ENCODE measurements at places on chromosomes 5 and 9.

- peak overlapping the region; percentile 45 for H3K27ac ChIP-seq
- H3K27me3 ChIP-seq = no peaks in the 10 kb centered on the region
- peak; percentile 18 for DNase-seq
Measured at GRCh38 chr9:5719100-5719926, 90.4 kb downstream of the RIC1 start.

GRCh38 chr5:127029581-127030258 lies 638 bp downstream of the MARCHF3 start:
- H3K4me1 ChIP-seq = peaks cover 5% of the 10 kb centered on the region
- no peaks in the 10 kb centered on the region for H3K27me3 ChIP-seq
- DNase-seq = peak; percentile 65
- H3K36me3 ChIP-seq = no peaks in the 10 kb centered on the region
- peak overlapping the region; percentile 83 for H3K4me3 ChIP-seq

DNA sequence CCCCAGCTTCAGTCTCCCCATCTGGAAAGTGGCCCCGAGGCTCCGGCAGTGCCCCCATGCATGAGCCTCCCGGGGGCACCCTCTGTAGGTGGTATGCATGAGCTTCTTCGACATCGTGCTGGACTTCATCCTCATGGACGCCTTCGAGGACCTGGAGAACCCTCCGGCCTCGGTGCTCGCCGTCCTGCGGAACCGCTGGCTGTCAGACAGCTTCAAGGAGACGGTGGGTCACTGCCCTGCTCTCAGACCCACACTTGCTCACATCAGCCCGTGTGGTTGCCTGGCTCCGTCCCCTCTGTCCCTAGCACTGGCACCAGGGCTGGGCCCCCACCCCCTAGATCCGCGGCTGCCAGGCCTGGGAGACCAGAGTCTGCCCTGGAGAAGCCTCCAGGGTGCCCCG lies 12.8 kb upstream of the DOLPP1 start:
- H3K4me3 ChIP-seq = no peak overlapping the region
- DNase-seq = no peak
- no peak overlapping the region for H3K27ac ChIP-seq
- no peaks in the 10 kb centered on the region for H3K27me3 ChIP-seq

DNA sequence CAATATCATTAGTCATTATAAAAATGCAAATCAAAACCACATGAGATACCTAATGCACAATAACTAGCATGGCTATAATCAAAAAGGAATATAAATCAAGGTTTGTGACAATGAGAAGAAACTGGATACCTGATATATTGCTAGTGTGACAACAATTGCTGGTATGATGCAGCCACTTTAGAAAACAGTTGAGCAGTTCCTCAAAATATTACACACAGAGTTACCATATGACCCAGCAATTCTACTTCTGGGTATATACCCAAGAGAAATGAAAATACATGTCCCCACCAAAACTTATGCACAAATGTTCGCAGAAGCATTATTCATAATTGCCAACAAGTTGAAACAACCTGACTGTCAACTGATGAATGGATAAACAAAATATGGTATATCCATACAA lies 339.7 kb upstream of the POU5F2 start:
- H3K27ac ChIP-seq = no peak overlapping the region
- H3K4me3 ChIP-seq = no peak overlapping the region
- H3K27me3 ChIP-seq = no peaks in the 10 kb centered on the region
- H3K36me3 ChIP-seq = no peaks in the 10 kb centered on the region
- DNase-seq = no peak
- H3K4me1 ChIP-seq = peaks cover 2% of the 10 kb centered on the region

GRCh38 chr9:131237291-131237690 lies 39.0 kb downstream of the FAM78A start:
- H3K27ac ChIP-seq = no peak overlapping the region
- peaks cover 7% of the 10 kb centered on the region for H3K4me1 ChIP-seq
- peaks cover 27% of the 10 kb centered on the region for H3K36me3 ChIP-seq

DNA sequence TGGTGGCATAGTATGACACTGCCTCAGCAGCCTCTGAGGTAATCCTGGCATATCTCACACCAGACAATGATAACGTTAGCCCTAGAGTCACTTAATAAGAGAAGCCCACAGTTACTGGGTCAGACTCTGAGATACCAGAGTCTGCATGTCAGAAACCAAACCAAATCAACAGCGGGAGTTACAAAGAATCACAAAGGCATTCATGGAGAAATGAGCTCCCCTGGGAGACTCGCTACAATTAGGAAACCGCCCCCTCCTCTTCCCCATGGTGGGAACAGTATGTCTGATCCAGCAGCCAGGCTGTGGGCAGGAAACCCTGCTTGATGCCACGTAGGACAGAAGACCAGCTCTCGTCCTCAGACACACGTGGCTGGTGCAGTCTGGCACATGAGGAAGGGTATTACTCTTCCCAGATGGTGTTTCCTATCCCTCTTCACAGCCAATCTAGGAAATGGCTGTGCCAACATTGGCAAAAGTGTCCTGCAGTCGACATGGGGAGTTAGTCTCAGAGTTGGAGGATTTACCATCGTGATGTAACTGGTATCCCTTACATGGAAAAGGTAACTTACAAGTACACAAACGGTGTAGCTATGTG lies 485.4 kb downstream of the ZNF608 start:
- H3K27ac ChIP-seq = no peak overlapping the region
- H3K27me3 ChIP-seq = peaks cover 6% of the 10 kb centered on the region
- peaks cover 2% of the 10 kb centered on the region for H3K4me1 ChIP-seq
- no peak for DNase-seq

DNA sequence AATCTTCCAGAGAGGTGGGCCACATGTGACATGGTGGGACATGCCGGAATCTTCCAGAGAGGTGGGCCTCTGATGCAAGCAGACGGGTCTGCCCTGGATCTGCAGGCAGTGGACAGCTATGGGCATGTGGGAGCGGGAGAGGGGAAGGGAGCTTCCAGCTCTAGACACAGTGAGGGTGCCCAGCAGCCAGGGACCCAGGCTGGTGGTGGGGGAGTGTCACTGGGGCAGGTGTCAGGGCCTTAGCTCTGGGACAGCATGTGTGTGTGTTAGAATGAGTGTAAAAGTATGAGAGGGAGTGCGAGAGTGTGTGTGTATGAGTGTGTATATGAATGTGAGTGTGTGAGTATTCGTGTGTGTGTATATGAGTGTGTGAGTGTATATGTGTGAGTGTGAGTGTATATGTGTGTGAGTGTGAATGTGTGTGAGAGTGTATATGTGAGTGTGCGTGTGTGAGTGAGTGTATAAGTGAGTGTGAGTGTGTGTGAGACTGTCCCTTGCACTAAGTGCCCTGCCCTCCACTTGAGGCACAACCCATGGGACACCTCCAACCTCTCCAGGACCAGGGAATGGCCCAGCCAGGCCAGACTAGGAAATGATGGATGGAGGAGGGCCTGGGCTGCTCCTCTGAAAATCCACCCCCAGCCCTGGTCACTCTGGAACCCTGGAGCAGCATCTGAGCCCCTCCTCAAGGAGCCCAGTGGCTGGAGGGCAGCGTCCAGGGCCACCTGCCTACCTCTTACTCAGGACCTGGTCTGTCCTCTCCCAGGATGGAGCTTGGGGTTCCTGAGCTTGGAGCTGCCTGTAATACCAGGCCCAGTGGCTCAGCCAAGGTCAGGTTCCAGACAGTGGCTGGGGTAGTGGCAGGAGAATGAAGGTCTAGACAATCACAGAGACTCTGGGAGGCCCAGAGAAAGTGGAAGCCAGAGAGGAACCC lies 122.2 kb downstream of the C9orf50 start:
- peaks cover 40% of the 10 kb centered on the region for H3K4me1 ChIP-seq
- H3K27me3 ChIP-seq = no peaks in the 10 kb centered on the region
- H3K36me3 ChIP-seq = peaks cover 5% of the 10 kb centered on the region
- peak overlapping the region; percentile 72 for H3K4me3 ChIP-seq
- no peak for DNase-seq

- H3K27ac ChIP-seq = no peak overlapping the region
- no peak for DNase-seq
- H3K4me3 ChIP-seq = no peak overlapping the region
- H3K36me3 ChIP-seq = no peaks in the 10 kb centered on the region
Measured at GRCh38 chr5:146851133-146851532, 27.4 kb downstream of the PPP2R2B start.

GRCh38 chr5:60585618-60586017 lies 114.3 kb downstream of the DEPDC1B start:
- H3K27ac ChIP-seq = no peak overlapping the region
- no peak for DNase-seq
- no peaks in the 10 kb centered on the region for H3K36me3 ChIP-seq
- H3K4me3 ChIP-seq = no peak overlapping the region

DNA sequence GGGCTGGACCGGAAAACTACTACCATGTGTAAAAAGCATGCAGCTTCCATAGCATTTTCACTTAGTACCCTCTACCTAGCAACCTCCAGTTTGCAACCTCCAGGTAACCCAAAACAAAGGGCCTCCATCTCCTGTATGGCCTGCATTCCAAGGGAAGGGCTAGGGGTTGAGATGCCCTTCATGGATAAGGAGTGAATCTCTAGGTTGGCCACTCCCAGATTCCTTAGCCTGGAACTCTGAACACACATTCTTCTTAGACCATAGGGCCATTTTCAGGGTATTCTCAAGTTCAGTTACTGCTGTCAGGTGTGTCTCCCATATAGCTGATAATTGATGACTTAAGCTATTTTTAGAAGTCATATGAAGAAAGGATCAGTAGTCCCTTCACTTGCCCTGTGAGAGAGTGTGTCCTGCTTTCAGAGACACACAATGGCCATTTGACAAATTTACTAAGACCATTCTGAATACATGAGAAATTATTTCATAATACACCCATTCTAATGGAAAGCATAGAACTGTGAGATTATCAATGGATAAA lies 22.5 kb downstream of the HSPB3 start:
- no peak overlapping the region for H3K27ac ChIP-seq
- no peak for DNase-seq
- H3K27me3 ChIP-seq = peaks cover 12% of the 10 kb centered on the region
- H3K36me3 ChIP-seq = no peaks in the 10 kb centered on the region

- peaks cover 3% of the 10 kb centered on the region for H3K4me1 ChIP-seq
- no peak overlapping the region for H3K27ac ChIP-seq
- DNase-seq = no peak
- H3K27me3 ChIP-seq = no peaks in the 10 kb centered on the region
- H3K4me3 ChIP-seq = no peak overlapping the region
Measured at GRCh38 chr9:37788332-37788731, 3.5 kb upstream of the EXOSC3 start.

GRCh38 chr9:75378036-75378435 lies 289.7 kb downstream of the OSTF1 start:
- DNase-seq = no peak
- H3K4me1 ChIP-seq = no peaks in the 10 kb centered on the region

DNA sequence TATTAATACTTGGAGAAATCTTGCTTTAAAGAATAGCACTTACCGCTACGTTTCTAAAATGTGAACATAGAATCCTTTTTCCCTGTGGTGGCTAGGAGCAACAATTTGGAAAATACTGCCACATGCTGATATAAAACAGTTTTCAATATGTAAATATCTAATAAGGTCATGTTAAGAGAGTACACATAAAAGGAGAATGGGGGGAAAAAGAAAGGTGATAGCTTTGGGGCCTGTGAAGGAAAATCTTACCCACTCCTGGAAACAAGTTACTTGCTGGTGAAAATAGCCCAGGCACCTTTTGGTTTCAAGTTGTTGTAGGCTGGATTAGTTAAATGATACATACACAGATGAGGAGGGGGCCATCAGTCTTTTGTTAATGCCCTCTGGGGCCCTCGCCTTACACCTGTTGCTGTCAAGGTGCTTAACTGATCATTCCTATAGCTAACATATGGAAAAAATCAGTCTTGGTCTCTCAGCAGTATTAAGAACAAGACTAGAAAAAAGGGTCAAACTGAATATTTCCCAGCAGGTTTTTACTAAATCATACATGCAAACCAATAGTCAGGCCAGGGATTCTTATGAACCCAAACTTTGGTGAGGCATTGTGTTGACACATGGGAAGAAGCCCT lies 24.1 kb downstream of the FYB1 start:
- H3K36me3 ChIP-seq = no peaks in the 10 kb centered on the region
- no peak for DNase-seq
- H3K27me3 ChIP-seq = peaks cover 12% of the 10 kb centered on the region
- no peaks in the 10 kb centered on the region for H3K4me1 ChIP-seq
- H3K27ac ChIP-seq = no peak overlapping the region

DNA sequence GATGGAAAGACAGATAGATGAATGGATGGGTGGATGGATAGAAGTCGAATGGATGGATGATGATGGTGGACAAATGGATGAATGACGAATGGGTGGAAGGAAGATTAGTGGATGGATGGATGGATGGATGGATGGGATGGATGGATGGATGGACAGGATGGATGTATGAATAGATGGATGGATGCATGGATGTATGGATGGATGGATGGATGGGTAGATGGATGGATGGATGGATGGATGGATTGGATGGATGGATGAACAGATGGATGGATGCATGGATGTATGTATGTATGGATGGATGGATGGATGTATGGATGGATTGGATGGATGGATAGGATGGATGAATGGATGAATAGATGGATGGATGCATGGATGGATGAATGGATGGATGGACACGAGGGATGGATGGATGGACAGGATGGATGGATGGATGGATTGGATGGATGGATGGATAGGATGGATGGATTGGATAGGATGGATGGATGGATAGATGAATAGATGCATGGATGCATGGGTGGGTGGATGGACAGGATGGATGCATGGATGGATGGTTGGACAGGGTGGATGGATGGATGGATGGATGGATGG lies 52.4 kb downstream of the DUSP1 start:
- no peak overlapping the region for H3K4me3 ChIP-seq
- H3K27me3 ChIP-seq = no peaks in the 10 kb centered on the region
- H3K36me3 ChIP-seq = no peaks in the 10 kb centered on the region
- peaks cover 11% of the 10 kb centered on the region for H3K4me1 ChIP-seq
- DNase-seq = no peak

GRCh38 chr5:149403923-149404745 lies 25.0 kb upstream of the IL17B start:
- H3K36me3 ChIP-seq = peaks cover 12% of the 10 kb centered on the region
- peak; percentile 93 for DNase-seq

DNA sequence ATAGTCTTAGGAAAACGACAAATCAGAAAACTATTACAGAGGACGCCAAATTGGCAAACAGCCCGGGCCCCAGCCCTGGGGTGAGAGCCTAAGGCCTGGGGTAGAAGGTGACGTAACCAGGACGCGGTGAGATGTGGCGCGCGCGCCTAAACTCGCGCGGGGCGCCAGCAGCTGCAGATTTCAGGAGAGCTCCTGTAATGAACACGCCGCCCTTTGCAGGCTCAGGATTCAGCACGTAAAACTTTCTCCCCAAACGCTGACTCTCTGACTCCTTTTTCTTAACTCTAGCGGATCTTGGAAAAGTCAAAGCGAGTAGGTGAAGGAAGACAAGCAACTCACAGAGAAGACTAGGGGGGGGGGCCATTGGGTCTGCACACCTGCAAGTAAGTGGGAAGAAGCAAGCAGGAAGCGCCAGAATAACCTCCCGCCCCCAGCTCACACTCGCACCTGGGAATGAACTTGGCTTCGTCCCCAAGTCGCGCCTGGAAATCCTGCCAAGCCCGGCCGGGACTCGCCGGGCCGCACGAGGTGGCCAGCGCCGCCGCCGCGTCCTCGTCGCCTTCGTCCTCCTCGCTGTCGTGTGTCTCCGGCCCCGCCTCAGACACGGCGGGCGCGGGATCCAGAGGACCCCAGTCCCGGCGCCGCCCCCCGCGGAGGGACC lies 822 bp downstream of the RASEF start:
- H3K27ac ChIP-seq = no peak overlapping the region
- DNase-seq = peak; percentile 18
- peaks cover 33% of the 10 kb centered on the region for H3K27me3 ChIP-seq
- H3K4me3 ChIP-seq = peak overlapping the region; percentile 40
- H3K36me3 ChIP-seq = no peaks in the 10 kb centered on the region

GRCh38 chr5:31993165-31993961 lies 180.8 kb downstream of the GOLPH3 start:
- H3K4me1 ChIP-seq = peaks cover 13% of the 10 kb centered on the region
- no peak overlapping the region for H3K4me3 ChIP-seq
- H3K27ac ChIP-seq = no peak overlapping the region
- H3K27me3 ChIP-seq = peaks cover 3% of the 10 kb centered on the region
- DNase-seq = peak; percentile 50
- no peaks in the 10 kb centered on the region for H3K36me3 ChIP-seq

Data from IMR-90 (cell line).